Neural crest cell (in vitro differentiated cells): ENCODE measurements at places on chromosomes 3 and 15. TPM values are rescaled to one million over a fixed set of nuclear protein-coding genes. Genes with fewer than 3 reads are reported as not detected.

- H3K4me1 ChIP-seq, result peaks cover 11% of the 10 kb centered on the region
- no peaks in the 10 kb centered on the region for H3K27me3 ChIP-seq
- H3K4me3 ChIP-seq, result no peak overlapping the region
- H3K36me3 ChIP-seq, result peaks cover under 1% of the 10 kb centered on the region
- H3K27ac ChIP-seq, result no peak overlapping the region
These were observed 66.0 kb upstream of the BLM start for GRCh38 chr15:90650956-90651689.

The TMEM212 gene
- total RNA-seq, result not detected in 2 replicates

The BMF gene
- total RNA-seq, result 18.0 and 23.0 TPM in 2 replicates

DNA sequence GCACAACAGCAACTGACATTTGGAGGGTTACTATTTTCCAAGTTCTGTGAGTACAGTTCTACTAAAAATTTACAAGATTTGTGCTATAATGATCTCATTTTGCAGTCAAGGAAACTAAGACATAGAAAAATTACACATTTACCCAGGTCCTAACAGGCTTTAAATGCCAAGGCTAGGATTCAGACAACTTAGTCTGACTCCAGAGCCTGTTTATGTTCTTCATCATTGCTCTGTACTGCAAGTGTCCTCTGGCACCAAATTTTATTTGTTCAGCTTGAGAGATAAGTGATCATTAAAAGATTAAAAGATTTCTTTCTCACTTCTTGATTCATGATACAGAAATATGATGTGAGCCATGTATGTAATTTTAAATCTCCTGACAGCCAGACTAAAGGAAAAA is 290.8 kb downstream of the UBE2E2 start:
- no peaks in the 10 kb centered on the region for H3K36me3 ChIP-seq
- peaks cover 16% of the 10 kb centered on the region for H3K4me1 ChIP-seq
- no peak overlapping the region for H3K4me3 ChIP-seq
- H3K27ac ChIP-seq, result no peak overlapping the region
- H3K27me3 ChIP-seq, result no peaks in the 10 kb centered on the region

The FGD5 gene
- 0.27 and 0.61 TPM in 2 replicates for total RNA-seq

The FAM98B gene
- 38.0 and 54.6 TPM in 2 replicates for total RNA-seq

DNA sequence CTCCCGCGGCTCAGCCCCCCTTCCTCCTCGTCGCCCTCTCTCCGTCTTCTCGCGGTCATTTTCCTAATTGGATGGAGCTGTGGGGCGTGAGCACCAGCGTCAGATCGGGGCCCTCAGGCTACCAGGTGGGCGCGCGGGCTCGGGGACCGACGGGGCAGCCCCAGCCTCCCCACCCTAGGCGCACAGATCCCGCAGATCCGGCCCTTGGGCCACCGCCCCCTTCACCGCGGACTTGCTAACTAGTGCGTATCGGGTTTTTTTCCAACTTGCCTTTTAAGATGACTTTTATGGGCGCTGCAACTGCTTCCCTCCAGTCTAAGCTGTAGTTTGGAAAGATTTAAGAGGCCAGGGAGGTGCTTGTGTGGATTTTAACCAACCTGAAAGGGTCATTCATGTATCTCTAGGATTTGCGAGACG is 1.3 kb downstream of the ZNF710 start:
- peak overlapping the region; percentile 94 for H3K27ac ChIP-seq
- H3K27me3 ChIP-seq, result no peaks in the 10 kb centered on the region
- no peaks in the 10 kb centered on the region for H3K36me3 ChIP-seq
- H3K4me1 ChIP-seq, result peaks cover 72% of the 10 kb centered on the region
- DNase-seq, result no peak

GRCh38 chr3:124707656-124708062 is 22.6 kb upstream of the UMPS start:
- no peaks in the 10 kb centered on the region for H3K27me3 ChIP-seq
- no peak for DNase-seq
- H3K36me3 ChIP-seq, result peaks cover 2% of the 10 kb centered on the region

The SMCO1 gene
- total RNA-seq, result not detected in 2 replicates
